ENCODE measurements at places on chromosomes 2 and 18. TPM values are rescaled to one million over a fixed set of nuclear protein-coding genes. Genes with fewer than 3 reads are reported as not detected.

GRCh38 chr2:2842466-2842865 is 511.4 kb upstream of the MYT1L start:
- no peak for DNase-seq

NTSR2 gene
- total RNA-seq = not detected

UGT1A1 gene
- total RNA-seq = not detected

FOXD4L1 gene
- not detected for total RNA-seq

TCF7L1 gene
- total RNA-seq = 0.16 TPM
